IPS DF 19.7 (cell line): ENCODE measurements at places on chromosomes 7 and 10.

DNA sequence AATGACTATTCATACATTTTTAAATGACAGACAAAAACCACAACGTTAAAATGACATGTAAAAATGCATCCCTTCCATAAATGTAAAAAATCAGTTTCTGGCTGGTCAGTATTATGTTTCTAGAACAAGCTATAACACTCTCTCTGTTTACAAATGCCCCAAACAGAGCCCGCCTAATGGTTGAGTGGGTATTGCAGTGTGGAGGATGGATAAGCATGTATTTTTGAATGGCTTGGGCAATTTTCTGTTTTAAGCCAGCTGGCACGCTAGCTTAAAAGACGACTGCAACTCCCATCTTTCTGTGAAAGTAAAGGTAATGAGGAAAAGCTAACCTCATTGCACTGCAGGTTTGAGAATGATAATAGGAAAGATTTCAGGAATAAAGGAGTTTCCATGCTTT, 430.7 kb downstream of the PARD3 start:
- DNase-seq = no peak

- no peak for DNase-seq
These were observed 91.3 kb downstream of the CD36 start for GRCh38 chr7:80729591-80730320.

GRCh38 chr7:157703131-157703530, 366.3 kb downstream of the DNAJB6 start:
- DNase-seq = no peak

DNA sequence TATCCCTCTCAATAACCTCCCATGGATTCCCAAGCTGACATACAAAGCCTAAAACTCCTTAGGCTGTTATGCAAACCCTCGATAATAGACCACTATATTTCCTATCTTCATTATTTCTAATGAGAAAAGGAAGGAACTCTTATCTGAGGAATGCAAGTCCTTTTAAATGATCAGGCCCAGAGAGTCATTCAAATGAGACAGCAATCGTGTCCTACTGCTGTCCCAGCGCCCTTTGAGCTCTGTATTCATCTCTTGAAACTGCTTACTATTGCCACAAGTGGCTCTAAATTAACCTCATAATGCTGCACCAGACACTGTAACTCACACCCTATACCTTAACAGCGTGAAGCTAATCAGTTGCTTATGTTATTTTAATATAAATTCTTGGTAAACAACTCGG, 182.1 kb upstream of the NAMPT start:
- no peak for DNase-seq

- DNase-seq = no peak
These were observed 72.3 kb upstream of the APBB1IP start for GRCh38 chr10:26365681-26366358.

GRCh38 chr10:111018021-111018420, 58.8 kb upstream of the ADRA2A start:
- no peak for DNase-seq

GRCh38 chr7:1755783-1756625, 85.9 kb downstream of the ELFN1 start:
- DNase-seq = no peak

DNA sequence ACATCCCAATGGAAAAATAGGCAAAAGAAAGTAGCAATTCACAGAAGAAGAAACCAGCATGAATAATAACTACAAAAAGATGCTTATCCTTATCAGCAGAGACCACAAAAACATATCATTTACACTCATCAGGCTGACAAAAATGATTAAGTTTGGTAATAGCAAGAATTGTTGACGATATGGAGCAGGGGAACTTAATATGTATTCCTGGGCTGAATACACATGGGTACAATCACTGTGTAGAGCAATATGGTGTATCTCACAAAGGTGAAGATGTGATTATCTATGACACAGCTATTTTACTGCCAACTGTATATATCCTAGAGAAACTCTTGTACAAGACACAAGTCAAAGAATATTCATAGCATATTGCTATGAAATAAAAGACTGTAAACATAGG, 141.8 kb upstream of the NOBOX start:
- no peak for DNase-seq

- peak; percentile 79 for DNase-seq
These were observed 26.1 kb upstream of the GPR26 start for GRCh38 chr10:123640016-123640535.

GRCh38 chr10:118106426-118106825, 59.7 kb upstream of the RAB11FIP2 start:
- DNase-seq = no peak

- no peak for DNase-seq
These were observed 3.7 kb downstream of the ZSWIM8 start for GRCh38 chr10:73788864-73789658.

GRCh38 chr7:50614721-50615518, 49.7 kb upstream of the DDC start:
- DNase-seq = no peak

GRCh38 chr7:7681191-7681935, 37.0 kb downstream of the RPA3 start:
- no peak for DNase-seq

DNA sequence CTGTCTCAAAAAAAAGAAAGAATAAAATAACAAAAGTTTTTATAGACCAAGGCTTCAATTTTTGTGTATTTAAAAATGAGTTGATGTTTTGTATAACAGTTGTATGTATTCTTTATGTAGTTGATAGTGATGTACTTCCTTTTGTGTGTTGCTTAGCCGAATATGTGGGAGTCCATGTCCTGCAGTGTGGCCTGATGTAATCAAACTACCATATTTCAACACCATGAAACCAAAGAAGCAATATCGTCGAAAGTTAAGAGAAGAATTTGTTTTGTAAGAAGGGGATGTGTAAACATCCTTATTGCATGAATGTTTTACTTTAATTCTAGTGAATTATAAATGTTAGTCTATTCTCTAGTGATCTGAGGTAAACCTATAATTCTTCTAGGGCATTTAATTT, 56.6 kb downstream of the MPLKIP start:
- DNase-seq = no peak

GRCh38 chr10:132524443-132525285, 12.9 kb upstream of the INPP5A start:
- DNase-seq = no peak

GRCh38 chr10:133388973-133389818, 4.8 kb upstream of the MTG1 start:
- no peak for DNase-seq

DNA sequence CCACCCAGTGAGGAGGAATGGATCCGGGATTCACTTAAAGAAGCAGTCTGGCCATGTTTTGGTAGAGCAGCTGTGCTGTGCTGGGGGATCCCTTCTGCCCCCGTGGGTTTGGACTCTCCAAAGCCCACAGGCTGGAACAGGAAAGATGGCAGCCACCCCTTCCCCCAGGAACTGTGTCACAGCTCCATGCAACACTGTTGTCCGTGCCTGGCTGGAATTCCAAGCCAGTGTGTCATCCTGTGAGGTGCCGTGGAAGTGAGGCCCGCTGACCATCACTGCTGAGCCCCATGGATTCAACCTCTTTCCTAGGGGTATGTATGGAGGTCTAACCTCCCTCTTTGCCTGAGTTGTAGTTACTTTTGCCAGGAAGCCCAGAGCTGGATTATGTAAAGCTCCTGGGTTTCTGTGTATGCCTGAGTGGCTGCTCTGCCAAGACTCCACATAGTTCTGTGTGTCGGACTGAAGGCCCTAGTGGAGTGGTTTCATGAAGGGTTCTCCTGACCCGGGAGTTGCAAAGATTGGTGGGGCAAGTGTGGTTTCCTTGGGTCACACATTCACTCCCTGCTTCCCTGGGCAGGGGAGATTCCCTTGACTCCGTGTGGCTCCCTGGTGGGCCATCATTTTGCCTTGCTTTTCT, 35.1 kb upstream of the PCGF5 start:
- DNase-seq = no peak

DNA sequence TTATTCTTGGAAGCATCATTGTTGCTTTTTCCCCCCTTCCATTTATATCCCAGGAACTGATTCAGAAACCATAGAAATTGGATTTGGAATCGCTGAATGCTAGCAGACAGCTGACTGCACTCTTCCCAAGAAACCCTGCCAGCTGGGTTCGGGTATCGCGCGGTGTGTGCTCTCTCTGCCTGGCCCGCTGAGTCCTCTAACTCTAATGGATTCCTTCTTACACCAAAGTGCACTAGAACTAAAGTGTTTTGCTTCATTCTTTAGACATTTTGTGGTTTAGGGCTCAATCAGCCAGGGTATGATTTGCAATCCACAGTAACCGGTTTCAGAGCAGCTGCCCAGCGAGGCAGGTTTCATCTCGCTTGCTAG, 92.2 kb downstream of the EGFR start:
- DNase-seq = no peak

- DNase-seq = no peak
These were observed 24.1 kb upstream of the FAM180A start for GRCh38 chr7:135772639-135773222.

DNA sequence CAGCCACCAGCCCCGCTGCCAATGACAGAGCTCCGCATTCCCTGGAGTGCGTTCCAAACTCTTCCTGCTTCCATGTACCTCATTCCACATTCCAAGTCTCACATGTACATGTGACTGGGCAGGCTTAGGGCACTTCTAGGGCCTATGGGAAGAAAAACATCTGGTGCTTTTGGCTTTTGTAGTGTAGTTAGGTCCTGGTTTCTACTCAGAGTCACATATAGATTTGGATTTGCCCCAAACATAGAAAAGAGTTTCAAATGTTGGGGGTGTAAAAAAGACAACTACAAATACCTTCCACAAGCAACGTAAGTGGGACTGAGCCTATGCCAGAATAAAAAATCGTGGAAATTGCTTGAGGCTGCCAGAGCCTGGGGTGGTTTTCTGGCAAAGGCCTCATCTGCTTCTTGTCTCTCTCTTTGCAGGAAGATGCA, 84.1 kb downstream of the ZNF467 start:
- no peak for DNase-seq

GRCh38 chr7:121307021-121307574, 21.7 kb upstream of the WNT16 start:
- no peak for DNase-seq

DNA sequence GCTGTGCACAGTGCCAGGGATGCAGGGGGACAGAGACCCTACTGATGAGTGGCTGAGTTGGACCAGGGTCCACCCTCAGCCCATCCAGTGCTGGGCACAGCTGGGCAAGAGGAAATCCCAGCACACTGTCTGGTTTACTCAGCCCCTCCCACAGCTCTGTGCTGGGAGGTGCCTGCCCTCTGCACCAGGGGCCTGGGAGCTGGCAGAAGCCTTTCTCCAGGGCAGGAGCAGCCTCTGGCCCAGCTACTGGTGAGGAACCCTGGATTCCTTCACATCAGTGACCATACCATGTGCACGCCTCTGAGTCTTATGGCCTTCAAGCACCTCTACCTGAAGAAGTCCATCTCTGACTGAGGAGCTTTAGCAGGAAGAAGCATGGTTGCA, 25.9 kb upstream of the C10orf71 start:
- no peak for DNase-seq

DNA sequence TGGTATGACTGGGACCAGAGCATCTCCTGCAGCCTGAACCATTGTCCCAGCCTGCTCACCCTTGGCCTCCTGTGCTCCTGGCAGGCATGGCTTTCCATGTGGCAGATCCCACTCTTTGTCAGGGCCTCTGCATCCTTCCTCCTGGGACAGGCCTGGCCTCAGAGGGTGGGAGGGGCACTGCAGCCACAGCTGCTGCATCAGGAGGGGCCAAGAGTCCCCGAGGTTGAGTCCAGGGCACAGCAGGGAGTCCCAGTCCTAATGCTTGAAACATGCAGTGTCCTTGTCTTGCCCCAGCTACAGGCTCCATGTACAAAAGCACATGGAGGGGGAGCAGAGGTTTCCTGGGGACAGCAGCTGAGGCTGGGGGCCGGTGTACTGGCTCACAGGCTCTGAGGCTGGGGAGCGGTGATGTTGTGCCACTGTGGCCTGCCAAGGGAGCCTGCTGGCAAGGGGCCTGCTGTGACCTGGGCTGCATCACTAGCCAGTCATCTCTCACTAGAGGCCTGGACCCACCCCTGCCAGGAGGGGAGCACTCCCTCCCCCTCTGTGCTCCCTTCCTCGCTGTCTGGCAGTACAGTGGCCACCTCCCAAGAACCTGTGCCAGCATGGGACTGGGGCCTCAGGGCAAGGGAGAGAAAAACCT, 144.8 kb downstream of the ZNF248 start:
- no peak for DNase-seq

GRCh38 chr7:52764492-52765169, 270.8 kb upstream of the POM121L12 start:
- no peak for DNase-seq

DNA sequence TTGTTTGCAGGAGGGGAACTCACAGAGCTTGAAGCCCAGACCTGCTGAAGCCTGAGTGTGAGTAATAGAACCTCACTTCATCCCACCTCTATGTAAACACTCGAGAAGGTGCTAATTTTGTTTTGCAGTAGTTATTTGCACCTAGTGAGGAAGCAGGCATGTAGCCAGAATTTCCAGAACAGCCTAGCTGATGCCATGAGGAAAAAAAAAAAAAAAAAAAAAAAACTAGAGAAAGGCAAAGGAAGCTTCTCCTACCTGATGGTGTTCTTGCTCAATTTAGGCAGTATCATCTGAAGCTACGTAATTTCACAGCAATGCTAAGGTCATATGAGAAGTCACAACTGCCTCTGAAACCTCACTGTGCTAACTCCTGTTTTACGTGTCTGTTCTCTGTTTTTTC, 13.6 kb upstream of the GPR37 start:
- DNase-seq = no peak

GRCh38 chr10:74738985-74739567, 87.3 kb upstream of the KAT6B start:
- DNase-seq = peak; percentile 12

- no peak for DNase-seq
These were observed 31.1 kb upstream of the MSMB start for GRCh38 chr10:46077141-46077554.

- DNase-seq = peak; percentile 33
These were observed 501 bp downstream of the TFPI2 start for GRCh38 chr7:93890041-93890463.

DNA sequence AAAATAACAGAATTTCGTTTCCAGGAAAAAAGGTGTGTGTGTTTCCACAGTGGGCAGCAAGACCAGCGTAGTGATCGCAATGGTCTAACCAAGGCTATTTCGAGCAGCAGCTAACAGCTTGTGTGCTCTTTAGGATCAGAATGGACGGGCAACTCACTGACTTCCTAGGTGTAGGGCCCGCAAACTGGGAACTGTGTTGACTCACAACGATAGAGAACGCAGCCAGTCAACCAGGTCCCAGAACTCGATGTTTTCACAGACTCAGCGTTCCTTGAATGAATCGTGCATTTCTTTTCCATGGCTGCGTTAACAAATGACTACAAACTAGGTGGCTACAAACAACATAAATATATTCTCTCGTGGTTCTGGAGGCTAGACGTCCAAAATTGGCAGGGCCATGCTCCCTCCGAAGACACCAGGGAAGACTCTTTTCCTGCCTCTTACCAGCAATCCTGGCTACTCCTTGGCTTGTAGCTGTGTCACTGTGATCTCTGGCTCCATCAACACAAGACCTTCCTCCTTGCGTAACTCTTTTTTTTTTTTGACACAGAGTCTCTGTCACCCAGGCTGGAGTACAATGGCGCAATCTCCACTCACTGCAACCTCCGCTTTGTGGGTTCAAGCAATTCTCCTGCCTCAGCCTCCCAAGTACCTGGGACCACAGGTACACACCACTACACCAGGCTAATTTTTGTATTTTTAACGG, 39.1 kb downstream of the PODXL start:
- DNase-seq = no peak

- no peak for DNase-seq
These were observed 38.0 kb upstream of the RTKN2 start for GRCh38 chr10:62306663-62307062.
